ENCODE measurements at places on chromosomes 1 and 21.

- DNase-seq = no peak
Observed at GRCh38 chr1:16119504-16119903, 36.4 kb downstream of the EPHA2 start.

GRCh38 chr1:37792943-37793686, 532 bp upstream of the MANEAL start:
- no peak for DNase-seq

DNA sequence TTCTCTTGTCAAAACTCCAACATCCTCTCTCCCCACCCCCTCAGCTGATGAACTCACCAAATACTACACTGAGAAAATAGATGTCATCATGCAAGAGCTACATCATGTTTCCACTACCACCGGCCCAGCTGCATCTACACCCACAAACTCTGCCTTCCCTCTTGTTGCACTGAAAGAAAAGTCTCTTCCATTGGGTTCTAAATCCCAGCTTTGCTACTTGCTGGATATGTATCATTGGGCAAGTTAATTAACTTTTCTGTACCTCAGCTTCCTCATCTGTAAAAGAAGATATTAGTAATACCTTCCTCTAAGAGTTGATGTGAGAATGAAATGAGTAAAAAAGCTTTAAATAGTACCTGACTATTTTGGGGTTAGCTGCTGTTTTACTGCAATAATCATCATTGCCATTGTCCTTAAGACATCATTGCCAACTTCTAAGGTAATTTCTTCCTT, 108.6 kb downstream of the OLFML2B start:
- DNase-seq = no peak

DNA sequence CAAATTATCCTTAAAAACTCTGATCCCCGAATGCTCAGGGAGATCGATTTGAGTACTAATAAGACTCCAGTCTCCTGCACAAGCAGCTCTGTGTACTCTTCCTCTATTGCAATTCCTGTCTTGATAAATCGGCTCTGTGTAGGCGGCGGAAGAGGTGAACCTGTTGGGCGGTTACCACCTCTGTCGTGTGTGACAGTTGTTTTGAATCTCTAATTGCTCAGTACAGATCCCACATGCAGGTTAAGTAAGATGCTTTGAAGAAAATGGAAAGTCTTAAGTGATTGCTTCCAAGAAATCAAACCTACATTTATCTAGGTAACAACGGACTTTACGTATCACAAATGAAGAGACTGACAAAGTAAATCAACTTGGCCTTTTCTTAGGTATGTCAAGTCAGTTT, 35.5 kb downstream of the COA6 start:
- no peak for DNase-seq

- no peak for DNase-seq
Observed at GRCh38 chr1:69747207-69747606, 179.5 kb downstream of the LRRC7 start.

DNA sequence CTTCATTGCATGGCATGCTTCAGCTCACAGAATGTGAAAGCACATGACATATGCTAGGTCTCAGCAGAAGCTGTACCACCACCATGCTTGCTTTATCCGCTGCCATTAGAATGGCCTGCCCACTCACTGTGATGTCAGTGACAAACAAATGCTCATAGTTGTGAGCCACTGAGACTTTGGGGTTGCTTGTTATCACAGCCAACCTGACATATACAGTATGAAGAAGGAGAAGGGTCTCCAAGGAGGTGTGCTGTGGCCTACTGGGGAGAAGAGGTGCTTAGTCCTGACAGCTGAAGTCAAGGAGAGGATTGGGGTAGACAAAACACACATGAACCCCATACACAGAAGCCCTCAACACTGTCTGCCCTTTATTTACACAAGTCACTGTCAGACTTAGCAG, 19.5 kb upstream of the TENT5C start:
- no peak for DNase-seq

DNA sequence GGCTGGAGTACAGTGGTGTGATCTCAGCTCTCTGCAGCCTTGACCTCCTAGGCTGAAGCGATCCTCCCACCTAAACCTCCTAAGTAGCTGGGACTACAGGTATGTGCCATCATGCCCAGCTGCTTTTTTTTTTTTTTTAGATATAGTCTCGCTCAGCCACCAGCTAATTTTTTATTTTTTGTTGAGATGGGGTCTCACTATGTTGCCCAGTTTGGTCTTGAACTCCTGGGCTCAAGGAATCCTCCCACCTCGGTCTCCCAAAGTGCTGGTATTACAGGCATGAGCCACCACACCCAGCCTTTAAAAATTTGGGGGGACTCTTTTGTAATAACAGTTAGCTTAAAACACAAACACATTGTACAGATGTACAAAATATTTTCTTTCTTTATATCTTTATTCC, 1.7 kb upstream of the SNX27 start:
- DNase-seq = no peak

- no peak for DNase-seq
Observed at GRCh38 chr1:169776440-169776839, 18.3 kb downstream of the METTL18 start.

DNA sequence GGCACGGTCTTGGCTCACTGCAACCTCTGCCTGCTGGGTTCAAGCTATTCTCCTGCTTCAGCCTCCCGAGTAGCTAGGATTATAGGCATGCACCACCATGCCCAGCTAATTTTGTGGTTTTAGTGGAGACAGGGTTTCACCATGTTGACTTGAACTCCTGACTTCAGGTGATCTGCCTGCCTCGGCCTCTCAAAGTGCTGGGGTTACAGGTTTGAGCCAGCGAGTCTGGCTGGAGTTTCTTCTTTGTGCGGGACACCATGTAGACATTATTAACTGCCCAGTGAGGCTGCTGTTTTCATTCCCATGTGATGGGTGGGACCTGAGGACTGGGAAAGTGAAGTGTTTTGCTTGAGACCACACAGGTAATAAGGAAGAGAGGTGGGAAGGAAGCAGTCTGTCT, 23.3 kb downstream of the PLA2G5 start:
- no peak for DNase-seq

- DNase-seq = no peak
Observed at GRCh38 chr1:12426030-12426429, 192.0 kb downstream of the DHRS3 start.

- DNase-seq = no peak
Observed at GRCh38 chr1:155125511-155125945, 2.1 kb upstream of the EFNA1 start.

GRCh38 chr1:236141447-236142252, 689 bp upstream of the GPR137B start:
- DNase-seq = no peak

GRCh38 chr1:223652436-223652941, 13.0 kb downstream of the CAPN8 start:
- no peak for DNase-seq

GRCh38 chr1:5977494-5978444, 14.5 kb downstream of the NPHP4 start:
- DNase-seq = no peak

DNA sequence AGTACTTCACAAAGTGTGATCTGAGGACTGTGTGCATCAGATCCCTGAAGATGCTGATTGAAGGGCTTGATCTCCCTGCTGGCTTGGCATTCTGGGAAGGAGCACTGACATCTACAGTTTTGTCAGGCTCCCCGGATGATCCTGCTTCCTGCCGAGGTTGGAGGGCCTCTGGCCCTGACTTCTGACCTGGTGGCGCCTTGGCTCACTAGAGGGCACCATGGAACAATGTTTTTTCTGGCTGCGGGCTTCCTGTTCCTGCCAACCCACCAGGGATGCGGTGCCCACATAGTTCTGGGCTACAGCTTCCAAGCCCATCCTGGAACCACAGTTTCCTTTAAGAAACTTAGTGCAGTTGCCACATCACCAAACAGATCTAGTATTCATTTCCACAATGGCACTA, 38.8 kb upstream of the RASAL2 start:
- DNase-seq = no peak

- DNase-seq = no peak
Observed at GRCh38 chr1:79161077-79161476, 154.5 kb upstream of the ADGRL4 start.

DNA sequence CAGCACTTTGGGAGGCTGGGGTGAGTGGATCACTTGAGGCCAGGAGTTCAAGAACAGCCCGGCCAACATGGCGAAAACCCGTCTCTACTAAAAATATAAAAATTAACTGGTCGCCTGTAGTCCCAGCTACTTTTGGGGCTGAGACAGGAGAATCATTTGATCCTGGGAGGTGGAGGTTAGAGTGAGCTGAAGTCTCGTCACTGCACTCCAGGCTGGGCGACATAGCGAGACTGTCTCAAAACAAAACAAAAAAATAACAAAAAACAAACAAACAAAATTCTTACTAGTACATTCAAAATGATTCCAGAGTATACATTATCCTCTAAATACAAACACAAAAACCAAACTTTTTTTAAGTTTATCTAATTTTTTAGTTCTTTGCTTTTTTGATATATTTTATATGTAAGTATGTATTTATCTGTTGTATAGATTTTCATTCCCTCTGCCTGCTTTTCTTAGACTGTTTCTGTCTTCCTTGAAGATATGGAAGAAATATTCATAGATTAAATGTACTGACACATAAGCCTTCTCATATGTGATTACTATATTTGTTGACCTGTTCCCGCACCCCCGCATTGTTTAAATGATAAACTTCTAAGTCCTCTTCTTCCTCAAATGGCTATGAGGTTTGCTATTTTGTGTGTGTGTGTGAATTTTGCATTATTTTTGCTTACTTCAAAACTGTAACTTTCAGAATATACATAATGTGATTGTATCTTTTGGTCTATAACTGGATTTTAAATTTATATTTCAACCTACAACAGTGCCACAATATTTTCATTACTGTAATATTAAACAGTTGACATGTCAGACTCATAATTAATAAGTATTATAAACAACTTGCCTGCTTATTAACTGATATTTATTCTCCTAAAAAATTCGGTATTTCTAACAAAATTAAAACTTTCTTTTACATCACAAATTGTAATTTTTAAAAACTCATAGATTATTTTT, 1674.1 kb upstream of the B3GALT2 start:
- DNase-seq = no peak

- DNase-seq = no peak
Observed at GRCh38 chr1:116738673-116739370, 15.4 kb upstream of the CD2 start.

DNA sequence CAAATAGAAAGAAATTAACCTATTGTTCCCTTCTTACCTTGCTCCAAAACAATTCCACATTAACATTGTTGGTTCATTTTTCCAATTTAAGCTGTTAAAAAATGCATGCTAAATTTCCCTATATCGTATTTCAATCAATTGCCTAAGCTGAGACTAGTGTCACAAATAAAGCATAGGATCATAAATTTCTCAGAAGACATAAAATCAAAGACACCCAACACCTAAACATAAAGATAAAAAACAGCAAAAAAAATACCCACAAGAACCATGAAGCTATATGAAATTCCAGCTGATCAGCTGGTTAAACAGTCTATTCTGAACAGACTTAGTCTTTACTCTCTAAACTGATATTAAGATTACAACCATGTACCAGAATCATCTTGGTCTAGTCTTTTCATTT, 32.3 kb downstream of the ACBD6 start:
- no peak for DNase-seq

GRCh38 chr1:35882586-35882944, 444 bp upstream of the AGO1 start:
- no peak for DNase-seq

DNA sequence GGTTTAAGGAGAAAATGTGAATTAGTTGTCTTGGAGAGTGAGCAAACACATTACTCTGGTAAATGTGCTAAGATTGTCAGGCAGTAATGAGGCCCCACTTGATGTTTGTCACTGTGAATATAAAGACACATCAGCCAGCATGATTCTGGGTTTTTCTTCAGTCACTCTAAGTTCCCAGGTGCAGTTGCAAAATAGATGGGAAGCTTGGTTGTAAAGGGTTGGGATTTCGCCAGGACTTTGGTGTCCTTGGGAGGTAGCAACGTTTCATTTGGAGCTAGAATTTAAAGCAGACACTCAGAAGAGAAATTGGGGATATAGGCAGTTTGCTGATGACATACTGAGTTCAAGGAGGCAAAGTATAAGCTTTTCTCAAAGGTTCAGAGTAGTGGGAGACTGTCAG, 154.3 kb downstream of the MAST2 start:
- DNase-seq = no peak

- DNase-seq = no peak
Observed at GRCh38 chr1:28449904-28450303, 55.9 kb upstream of the RCC1 start.

GRCh38 chr1:33617451-33617850, 145.0 kb downstream of the ZSCAN20 start:
- no peak for DNase-seq

DNA sequence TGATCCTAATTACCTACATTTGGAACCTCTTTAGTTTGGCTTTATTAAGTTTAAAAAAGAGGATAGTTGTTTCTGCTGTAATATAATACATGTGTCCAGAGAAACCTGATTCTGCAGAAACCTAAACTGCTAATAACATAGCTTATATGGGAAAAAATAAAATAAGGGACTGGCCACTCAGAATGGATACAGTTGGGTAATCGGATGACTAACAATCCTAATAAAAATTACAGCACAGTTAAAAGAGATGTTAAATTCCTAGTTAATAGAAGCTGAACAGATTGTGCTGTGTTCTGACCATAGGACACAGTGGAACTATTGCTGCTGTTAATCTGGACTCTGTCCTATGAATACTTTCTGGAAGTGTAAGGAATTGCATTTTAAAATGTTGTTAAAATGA, 16.0 kb downstream of the ARV1 start:
- DNase-seq = no peak

DNA sequence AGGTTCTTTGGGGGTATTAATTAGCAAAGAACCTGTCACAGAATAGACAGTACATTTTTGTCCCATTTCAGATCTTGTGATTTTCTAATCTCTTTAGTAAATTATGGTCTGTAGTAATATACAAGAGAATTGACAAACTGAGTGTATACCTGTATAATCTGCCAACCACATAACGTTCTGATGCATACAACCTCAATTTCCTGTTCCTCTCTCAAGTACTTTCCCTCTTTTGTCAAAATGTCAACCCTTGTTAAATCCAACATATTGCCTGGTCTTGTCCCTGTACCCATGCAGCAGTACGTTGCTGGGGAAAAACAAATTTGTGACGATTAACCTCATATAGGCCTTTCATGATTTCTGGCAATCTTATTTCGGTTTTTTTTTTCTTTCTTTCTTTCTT, 1.1 kb downstream of the ARV1 start:
- DNase-seq = no peak

Data from thoracic aorta (tissue), 2 donors.